Glutamatergic neuron (in vitro differentiated cells): ENCODE measurements at places on chromosomes 4 and X. TPM values are rescaled to one million over a fixed set of nuclear protein-coding genes. Genes with fewer than 3 reads are reported as not detected.

The CXCR3 gene
- total RNA-seq: not detected

The PRKG2 gene
- 29.7 TPM for total RNA-seq

The GABRE gene
- not detected for total RNA-seq

DNA sequence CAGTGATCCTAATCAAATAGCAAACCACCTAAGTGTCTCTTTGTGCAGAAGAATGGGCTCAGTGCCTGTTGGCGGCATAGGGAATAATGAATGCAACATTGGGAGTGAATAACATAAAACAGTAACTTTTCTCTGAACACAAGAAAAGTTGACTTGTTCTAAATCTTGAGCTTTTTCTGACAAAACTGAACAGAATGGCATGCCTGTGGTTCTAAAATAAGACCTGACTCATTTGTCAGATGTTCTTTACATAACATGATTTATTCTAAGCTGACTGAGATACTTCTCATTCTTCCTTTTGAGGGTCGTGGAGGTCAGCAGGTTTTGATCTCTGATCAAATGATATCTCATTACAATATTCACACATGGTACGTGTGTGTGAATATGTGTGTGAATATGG, 165.4 kb upstream of the WDR1 start:
- no peak for DNase-seq

DNA sequence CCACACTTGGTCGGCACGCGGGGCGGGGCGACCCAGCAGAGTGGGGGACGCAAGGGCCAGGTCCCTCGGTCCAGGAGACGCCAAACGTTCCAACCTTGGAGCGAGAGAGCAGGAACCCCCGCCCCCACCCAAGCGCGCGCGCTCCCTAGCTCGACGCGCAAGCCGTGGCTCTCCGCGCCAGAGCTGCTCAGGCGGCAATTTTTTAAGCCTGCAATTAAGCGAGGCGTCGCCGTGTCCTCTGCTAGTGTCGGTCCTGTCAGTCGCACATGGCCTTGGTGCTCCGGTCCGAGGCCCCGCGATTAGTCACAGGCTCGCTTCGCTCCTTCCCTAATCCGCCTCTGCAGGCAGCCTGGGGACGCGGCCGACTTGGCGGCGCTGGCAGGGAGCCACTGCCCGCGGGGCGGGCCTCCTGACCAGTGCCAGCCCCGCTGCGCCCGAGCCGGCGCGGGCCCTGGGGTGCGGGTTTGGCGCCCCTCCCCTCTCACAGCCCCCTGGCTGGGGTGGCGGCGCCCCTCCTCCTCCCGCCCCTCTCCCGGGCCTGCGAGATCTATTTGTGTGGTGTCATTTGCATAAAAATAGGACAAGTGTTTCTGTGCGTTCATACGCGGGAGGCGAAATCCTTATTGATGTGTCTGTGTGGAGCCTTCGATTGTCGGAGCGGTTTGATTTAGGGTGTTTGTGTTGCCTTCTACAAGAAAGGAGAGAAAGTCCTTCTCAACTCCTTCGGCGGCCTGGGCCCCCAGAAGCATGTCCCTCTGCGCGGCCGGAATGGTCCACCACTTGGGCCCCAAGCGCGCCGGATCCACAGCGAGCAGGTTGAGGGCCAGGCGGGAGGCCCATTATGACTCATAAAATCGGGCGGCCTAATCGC, 9.8 kb upstream of the BCOR start:
- peak; percentile 52 for DNase-seq

GRCh38 chrX:5979338-5979737, 249.3 kb downstream of the NLGN4X start:
- DNase-seq: no peak

DNA sequence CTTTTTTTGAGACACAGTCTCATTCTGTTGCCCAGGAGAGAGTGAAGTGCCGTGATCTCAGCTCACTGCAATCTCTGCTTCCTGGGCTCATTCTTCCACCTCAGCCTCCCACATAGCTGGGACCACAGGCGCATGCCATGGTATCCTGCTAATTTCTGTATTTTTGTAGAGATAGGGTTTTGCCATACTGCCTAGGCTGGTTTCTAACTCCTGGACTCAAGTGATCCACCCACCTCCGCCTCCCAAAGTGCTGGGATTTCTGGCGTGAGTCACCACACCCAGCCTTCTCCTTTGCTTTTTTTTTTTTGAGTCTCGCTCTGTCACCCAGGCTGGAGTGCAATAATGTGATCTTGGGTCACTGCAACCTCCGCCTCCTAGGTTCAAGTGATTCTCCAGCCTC, 94.1 kb downstream of the PDS5A start:
- DNase-seq: no peak

GRCh38 chr4:56630876-56631666, 50.0 kb downstream of the HOPX start:
- no peak for DNase-seq
